ENCODE measurements at places on chromosomes 5 and 9. TPM values are rescaled to one million over a fixed set of nuclear protein-coding genes. Genes with fewer than 3 reads are reported as not detected.
A peak's percentile ranks its signal among the peaks of the same experiment; 100 is the strongest.

DNA sequence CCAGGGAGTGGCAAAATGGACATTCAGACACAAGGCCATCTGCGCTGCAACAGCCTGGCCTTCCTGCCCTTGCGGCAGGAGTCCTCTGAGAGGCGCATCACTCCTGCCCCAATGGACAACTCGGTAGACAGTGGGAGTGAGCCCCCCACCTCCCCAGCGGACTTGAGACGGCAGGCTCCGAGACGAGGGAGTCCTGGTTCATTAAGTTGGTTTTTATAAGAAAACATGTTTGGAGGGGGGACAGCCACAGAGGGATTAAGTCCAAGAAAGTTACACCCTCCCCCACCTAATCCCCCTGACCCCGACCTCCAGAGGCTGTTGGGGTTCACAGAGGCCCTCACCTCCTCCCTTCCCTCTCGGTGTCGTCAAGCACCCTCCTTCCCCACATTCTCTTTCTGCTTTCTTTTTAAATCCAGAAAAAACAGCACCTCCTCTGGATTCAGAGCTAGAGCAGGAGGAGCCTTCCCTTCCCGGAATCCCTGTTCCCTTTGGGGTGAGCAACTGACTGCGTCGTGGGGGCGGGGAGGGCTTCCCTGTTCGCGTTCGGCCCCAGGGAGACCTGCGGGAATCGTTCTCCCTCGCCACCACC, 1.8 kb upstream of the EGR1 start:
- no peak for DNase-seq

DNA sequence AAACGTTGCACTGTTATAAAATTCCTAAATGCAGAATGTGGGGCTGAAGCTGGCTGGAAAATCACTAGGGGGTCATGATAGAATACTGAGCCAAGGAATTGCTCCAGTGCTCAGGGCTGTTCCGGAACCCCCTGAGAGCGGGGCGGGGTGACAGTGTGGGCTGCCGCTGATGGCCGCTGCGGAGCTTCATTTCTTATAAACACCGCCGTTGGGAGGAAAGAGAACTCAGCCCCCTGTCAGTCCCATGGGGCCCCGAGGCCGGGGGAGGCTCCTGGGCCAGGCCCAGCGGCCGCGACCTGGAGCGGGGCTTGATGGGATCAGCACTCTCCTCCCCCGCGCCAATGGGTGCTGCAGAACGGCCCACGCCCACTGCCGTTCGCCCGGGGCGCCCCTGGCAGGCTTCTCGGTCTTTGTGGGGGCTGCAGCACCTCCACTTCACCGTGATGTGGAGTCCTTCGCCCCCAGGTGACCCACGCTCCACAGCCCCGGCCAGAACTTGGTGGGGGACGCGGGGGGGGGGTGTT, 5.2 kb upstream of the IRF1 start:
- no peak for DNase-seq

- DNase-seq: no peak
Measured at GRCh38 chr5:96259151-96259772, 173.8 kb downstream of the PCSK1 start.

DNA sequence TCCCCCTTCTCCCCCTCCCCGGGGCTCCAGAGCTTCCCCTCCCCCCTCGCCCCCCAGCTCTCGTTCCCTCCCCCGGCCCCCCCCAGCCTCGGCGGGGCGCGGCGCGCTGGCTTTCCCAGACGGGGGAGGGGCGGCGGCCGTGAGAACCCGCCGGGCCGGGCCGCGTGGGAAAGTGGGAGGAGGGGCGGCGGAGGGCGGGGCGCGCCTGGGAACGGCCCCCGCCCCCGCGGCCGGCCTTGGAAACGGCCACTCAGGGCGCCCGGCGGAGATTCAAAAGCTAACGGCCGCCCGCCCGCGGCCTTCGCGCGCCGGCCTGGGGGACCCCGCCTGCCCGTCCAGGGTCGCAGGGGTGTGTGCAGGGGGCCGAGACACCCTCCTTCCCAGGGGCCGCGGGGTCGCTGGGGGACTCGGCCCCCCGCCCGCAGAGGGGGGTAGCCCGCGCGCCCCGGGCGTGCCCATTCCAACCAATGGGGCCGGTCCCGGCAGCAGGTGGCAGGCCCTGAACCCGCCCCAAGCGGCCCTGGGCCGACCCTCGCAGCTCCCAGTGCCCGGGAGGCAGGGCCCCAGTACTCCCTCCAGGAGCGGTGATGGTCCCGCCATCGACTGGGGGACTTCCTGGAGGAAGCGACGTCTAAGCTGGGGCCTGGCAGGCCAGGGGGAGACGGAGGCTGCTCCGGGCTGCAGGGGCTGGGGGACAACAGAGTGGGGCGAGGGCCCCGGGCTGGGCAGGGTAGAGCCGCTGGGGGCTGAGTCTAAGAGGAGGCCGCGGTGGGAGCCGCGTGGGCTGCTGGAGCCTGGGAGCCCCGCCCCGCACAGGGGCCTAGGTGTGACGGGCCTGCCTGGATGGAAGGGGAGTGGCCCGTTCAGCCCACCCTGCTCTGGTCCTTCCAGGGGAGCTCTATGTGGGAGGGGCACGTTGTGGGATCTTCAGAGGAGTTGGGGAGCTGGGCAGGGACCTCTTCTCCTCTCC, 14.2 kb upstream of the NRARP start:
- no peak for DNase-seq

DNA sequence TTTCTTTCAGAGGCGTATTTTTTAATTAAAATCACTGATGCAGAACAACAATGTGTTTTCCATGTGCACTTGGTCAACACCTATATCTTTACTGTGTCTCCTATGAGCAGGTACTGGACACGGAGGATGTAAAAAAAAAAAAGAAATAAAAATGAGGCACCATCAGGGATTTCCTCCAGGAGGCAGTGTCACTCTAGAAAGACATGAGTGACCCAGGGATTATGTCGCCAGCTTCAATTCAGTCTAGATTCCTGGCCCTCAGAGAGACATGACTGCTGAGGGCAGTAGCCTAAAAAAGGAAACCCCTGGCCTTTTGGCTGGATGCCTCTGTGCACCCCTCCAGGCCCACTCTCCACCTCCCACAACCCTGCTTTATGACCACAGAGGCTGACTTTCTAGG, 18.3 kb upstream of the IL33 start:
- DNase-seq: peak; percentile 12

DNA sequence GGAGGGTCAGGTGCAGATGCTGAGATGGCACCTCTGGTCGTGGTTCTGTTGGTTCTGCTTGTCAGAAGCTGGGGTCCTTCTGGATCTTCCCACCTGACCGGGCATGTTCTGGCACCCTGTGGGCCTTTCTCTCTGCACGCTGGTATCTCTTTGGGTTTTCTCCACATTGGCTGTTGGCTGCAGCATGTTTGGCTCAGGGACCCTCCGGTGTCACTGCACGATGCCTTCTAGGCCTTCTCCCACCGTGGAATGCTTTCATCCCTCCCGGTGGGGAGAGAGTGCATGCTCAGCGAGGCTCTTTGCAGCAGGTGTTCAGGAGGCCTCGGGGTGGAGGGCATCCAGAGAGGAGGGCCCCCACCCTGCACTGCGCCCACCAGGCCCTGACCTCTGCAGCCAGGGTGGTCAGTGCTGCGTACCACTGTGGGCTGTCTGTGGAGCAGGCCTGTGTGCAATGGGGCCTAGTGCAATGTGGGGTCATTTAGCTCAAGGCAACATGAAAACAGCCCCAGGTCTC, 119.4 kb downstream of the WNK2 start:
- DNase-seq: no peak

Gene S1PR3
- 0.07 TPM for total RNA-seq

Data from HCT116 (cell line).